ENCODE measurements at places on chromosomes 5 and 9.

GRCh38 chr5:14729448-14730385 lies 65.2 kb downstream of the OTULIN start:
- no peak for DNase-seq

- no peak for DNase-seq
These were observed 16.7 kb downstream of the MARVELD2 start for GRCh38 chr5:69431424-69432303.

DNA sequence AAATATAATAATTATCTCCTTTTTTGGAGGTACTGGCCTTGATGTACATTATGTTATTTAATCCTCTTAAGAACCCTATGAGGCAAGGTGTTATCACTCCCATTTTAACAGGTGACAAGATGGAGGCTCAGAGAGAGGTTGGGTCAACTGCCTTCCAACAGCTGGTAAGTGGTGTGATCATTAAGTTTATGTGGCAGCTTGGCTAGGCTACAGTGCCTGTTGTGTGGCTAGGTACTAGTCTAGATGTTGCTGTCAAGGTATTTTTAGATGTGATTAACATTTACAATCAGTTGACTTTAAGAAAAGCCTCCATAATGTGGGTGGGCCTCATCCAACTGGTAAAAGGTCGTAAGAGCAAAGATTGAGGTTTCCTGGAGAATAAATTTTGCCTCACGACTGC lies 21.5 kb downstream of the FABP6 start:
- no peak for DNase-seq

DNA sequence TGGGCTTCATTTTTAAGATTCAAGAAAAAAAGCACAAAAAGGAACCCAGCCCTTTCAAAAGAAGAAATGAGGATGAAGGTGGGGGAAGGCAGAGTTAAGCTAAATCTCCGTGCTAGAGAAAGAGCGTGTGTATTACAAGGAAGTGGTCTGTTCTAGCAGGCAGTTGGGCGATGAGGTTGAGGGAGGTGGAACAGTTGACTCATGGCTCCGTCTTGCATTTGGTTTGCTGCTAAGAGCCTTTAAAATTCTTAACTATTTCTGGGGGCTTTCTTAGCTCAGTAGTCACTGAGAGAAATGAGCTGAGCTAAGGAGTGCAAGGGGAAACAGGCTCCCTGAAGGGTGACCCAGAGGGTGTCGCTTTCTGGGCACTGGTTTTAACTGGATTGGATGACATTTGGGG lies 117.4 kb downstream of the GCNT1 start:
- peak; percentile 57 for DNase-seq

DNA sequence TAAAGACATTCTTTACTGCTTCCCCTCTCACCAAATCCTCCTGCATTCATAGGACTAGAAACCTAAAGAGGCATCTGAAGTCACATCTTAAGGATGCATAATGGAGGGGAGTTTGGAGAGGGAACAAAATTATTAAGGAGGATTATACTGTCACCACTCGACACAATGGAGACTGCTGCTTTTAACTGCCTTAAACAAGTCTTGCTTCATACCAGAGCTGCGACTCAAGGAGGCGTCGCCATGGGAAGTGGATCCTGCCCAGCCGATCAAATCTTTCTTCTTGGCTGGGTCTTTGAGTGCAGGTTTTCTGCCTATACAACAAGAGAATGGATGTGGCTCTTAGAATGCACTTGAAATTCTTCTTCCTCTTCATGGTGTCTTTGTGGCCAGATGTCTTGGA lies 66.7 kb upstream of the FOXE1 start:
- no peak for DNase-seq

DNA sequence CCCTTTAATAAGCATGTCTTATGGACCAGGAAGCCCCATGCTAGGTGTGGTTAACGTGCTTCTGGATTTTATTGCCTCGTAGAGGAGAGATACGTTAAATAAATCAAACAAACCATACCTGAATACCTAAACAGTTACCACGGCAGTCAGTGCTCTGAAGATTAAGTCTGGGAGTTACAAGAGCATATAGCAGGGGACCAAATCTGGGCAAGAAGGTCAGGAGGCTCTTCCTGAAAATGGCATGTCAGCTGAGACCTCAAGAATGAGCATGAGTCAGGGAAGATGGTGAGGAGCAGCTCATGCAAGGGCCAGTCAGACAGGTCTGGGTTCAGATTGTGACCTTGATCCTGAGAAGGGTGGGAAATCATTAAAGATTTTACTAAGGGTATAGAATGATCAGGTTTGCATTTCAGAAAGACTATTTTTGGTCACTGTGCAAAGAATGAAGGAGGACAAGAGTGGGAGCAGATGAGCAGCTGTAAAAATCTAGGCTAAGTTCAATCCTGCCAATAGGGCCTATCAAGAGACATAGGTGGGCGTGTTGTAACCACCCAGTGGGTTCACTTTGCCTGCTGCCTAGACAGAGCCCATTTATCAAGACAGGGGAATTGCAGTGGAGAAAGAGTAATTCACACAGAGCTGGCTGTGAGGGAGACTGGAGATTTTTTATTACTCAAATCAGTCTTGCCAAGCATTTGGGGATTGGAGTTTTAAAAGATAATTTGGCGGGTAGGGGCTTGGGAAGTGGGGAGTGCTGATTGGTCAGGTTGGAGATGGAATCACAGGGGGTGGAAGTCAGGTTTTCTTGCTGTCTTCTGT lies 4.8 kb upstream of the ZNF366 start:
- no peak for DNase-seq

GRCh38 chr9:106775960-106776359 lies 87.0 kb upstream of the ZNF462 start:
- no peak for DNase-seq

- DNase-seq = no peak
These were observed 138.8 kb downstream of the PAM start for GRCh38 chr5:102893942-102894341.

- no peak for DNase-seq
These were observed 63.5 kb upstream of the PHYKPL start for GRCh38 chr5:178296066-178296465.

GRCh38 chr5:131496400-131496713 lies 138.7 kb downstream of the RAPGEF6 start:
- DNase-seq = no peak

GRCh38 chr9:34651876-34652601 lies at the start of gene IL11RA:
Gene IL11RA, plus strand, starts transcription at chr9:34652185. Its CDS starts 3,033 bp downstream, at chr9:34655218.
- peak; percentile 47 for DNase-seq

- DNase-seq = no peak
These were observed 28.4 kb upstream of the KCNIP1 start for GRCh38 chr5:170475294-170476000.

- DNase-seq = peak; percentile 51
These were observed 53.0 kb downstream of the NUP214 start for GRCh38 chr9:131178382-131178781.

DNA sequence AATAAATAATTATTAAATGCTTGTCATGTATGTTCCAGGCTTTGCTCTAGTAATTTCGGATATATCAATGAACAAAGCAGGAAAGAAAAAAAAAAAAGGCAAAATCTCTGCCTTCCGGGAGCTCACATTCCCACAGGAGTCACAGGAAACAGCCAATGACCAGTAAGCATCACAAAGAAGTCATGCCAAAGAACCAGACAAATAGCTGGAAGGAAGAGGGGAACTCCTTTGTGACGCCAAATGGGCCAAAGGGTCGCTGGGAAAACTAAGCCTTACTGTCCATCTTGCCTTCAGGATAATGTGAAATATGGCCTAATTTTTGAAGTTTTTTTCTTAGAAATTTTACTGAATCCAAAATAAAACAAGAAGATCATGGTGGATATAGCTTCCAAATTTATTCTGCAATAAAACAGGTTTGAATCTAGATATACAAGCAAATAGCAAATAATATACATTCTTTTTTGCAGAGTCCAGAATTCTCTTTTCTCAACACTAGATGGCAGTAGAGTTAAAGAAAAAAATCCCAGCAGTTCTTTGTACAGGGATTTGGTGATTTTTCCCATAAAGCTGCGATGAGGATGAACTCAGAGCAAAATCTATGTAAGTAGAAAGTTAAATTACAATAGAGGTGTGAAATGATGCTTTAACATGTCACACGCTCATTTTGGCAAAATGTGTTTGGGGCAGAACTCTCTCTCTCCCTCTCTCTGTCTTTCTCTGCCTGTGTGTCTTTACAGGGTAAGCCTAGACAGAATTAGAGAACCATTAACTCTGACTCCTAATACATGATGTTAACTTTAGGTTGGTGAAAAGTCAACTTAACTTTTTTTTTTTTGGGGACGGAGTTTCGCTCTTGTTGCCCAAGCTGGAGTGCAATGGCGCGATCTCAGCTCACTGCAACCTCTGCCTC lies 60.0 kb upstream of the TUT7 start:
- no peak for DNase-seq

DNA sequence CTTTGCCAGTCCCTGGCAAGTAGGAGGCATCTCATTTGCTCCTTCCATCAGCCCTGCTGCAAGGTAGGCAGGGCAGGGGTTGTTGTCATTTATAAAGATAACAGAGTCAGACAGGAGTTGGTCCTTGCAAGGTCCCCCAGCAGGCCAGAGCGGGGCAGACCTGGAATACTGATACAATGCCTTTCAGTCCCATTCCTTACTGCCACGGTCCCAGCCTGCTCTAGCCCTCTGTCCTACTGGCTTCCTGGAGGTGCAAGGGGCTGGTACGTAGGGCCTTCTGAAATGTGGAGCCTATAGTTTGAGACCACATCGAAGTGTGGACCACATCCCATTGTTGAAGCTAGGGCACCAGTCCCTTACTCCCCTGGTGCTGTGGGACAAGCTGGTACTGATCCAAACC lies 42.8 kb upstream of the PITX1 start:
- no peak for DNase-seq

- no peak for DNase-seq
These were observed 29.0 kb downstream of the RGS3 start for GRCh38 chr9:113492343-113493202.

DNA sequence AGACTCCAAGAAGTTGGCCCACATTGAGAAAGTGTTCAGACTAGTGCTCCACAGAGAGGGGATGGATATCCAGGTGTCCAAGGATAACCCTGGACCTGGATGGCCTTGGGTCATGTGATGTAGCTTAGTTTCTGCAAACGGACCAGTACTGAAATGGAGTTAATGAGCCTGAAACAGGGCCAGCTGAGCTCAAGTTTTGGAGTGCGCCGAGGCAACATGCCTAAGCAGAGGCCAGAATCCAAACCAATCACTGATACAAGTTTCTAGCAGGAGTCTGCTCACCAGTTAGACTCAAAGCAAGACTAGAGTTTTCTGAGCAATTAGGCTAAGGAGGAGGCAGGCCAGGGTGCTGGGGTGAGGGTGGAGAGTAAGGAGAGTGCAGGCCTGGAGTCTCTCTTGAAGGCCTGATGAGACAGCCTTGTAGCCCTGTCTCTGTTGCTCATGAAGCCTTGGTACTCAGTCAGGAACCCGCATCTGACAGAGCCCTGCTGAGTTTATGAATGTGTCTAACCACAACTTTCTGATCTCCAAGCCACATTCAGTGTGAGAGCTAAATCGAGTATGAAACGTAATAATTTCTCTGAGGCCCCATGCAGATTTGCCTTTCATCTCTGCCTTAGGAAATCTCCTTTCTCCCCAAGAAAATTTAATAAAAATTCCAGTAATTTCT lies 68.9 kb upstream of the EQTN start:
- peak; percentile 44 for DNase-seq

DNA sequence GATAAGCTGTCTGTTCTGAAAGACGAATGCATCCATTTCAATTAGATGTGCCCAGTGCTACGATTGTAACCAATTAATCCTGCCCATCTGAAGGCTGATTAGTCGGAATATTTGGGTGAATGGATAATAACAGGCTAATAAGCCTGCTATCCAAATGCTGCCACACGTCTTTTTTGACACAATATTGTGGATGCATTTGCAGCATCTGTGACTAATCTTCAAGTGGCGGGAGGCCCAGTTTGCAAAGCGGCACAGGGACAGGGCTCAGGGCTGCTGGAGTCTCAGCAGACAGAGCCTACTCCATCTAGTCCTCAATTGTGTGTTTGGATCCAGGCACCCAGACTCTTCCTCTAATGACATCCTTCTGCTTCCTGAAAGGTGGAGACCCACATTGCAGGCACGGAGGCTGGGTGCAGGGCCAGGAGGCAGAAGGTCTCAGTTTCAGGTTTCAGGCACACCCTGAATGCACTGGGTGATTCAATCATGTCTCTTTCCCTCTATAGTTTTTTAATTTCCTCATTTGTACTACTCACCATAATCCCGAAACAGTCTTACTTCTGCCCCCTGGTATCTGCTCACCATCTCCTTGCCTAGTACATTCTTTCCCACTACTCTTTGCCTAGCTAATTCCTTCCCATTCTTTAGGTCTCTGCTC lies 169.6 kb downstream of the ASTN2 start:
- DNase-seq = no peak

- no peak for DNase-seq
These were observed 33.2 kb upstream of the LIFR start for GRCh38 chr5:38589629-38590028.

- DNase-seq = no peak
These were observed 31.9 kb upstream of the TBC1D2 start for GRCh38 chr9:98287384-98287783.

- no peak for DNase-seq
These were observed 18.6 kb downstream of the IRX2 start for GRCh38 chr5:2732850-2733249.

GRCh38 chr5:178417391-178417811 lies 172.8 kb downstream of the COL23A1 start:
- no peak for DNase-seq

DNA sequence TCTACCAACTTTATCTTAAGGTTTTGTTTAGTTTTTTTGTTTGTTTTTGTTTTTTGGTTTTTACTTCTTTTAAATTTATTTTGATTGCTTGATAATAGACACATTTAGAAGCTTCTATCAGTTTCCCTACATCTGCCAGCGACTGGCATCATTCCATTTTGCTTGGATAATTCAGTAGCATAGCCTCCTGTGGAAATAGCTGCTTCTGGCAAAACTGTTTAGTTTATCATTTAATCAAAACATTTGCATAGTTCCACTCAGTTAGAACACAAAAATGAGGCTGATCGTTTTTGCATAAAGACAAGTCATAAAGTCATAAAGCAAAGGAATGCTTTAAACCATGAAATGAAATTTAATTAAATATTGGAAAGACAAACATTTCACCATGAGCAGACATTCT lies 133.7 kb upstream of the NFIL3 start:
- DNase-seq = no peak

GRCh38 chr9:129221233-129221632 lies 43.2 kb upstream of the IER5L start:
- no peak for DNase-seq

DNA sequence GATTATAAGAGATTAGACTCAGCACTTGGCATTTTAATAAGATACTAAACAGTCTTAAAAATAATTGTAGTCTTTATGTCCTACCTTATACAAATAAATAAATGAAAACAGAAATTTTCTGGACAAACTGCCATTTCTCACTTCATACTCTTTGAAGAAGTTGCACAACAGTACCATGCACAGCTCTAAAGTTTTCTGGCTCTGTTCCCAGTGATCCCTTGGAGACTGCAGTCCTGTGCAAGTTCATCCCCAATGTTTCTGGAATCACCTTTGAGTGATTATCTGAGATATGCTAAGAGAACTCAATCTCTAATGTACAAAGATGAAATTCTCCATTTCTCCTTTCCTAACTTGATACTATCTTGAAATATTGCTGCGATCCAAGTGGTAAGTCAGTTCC lies 330.4 kb upstream of the EDIL3 start:
- DNase-seq = no peak

Data from stimulated activated CD4-positive, alpha-beta T cell treated with anti-CD3 and anti-CD28 coated beads, Interleukin-12 subunit alpha, Interleukin-12 subunit beta, amount 100 ng/mL, for 48 hours (primary cell).